ENCODE measurements at places on chromosomes 13 and 19.

- peaks cover 47% of the 10 kb centered on the region for H3K4me1 ChIP-seq
- H3K27ac ChIP-seq, result peak overlapping the region; percentile 58
- no peaks in the 10 kb centered on the region for H3K27me3 ChIP-seq
- H3K4me3 ChIP-seq, result no peak overlapping the region
- H3K36me3 ChIP-seq, result no peaks in the 10 kb centered on the region
- DNase-seq, result no peak
Observed at GRCh38 chr19:952680-953444, 27.0 kb downstream of the ARID3A start.

DNA sequence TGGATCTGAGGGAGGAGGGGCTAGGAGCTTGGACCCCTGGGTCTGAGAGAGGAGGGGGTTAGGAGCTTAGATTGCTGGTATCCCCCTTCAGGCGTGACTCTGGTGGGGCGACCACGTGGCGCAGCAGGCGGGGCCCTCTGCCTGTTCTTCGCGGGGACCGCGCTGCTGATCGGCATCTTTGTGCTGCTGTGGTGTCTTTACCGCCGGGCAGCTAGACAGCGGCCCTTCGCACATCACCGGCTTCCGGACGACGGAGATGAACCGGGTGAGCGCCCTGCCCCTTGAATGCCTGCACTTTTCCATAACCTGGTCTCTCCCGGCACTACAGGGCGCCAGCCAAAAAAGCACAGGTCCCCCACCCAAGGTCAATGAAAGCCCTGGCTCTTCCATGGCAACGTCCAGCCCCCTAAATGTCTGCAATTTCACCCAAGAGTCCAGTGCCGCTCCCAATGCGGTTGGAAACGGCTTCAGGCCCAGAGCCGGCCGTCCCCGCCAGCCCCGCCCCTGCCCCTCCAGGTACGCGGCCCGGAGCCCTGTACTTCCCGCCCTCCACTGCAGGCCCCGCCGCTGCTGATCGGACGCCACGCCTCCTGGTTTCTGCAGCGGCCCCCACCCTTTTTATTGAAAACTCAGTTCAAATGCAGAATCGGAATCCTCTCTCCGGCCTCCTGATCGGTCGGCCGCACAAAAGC lies 2.8 kb downstream of the GFY start:
- H3K4me1 ChIP-seq, result peaks cover 40% of the 10 kb centered on the region
- no peak overlapping the region for H3K27ac ChIP-seq
- no peaks in the 10 kb centered on the region for H3K36me3 ChIP-seq
- DNase-seq, result peak; percentile 80
- peaks cover 96% of the 10 kb centered on the region for H3K27me3 ChIP-seq

GRCh38 chr19:4216846-4217245 lies 12.5 kb upstream of the EBI3 start:
- no peaks in the 10 kb centered on the region for H3K36me3 ChIP-seq
- no peak for DNase-seq
- no peak overlapping the region for H3K27ac ChIP-seq
- H3K4me3 ChIP-seq, result no peak overlapping the region
- H3K27me3 ChIP-seq, result no peaks in the 10 kb centered on the region
- no peaks in the 10 kb centered on the region for H3K4me1 ChIP-seq

GRCh38 chr13:93116809-93117208 lies 109.8 kb upstream of the GPC6 start:
- H3K4me1 ChIP-seq, result no peaks in the 10 kb centered on the region
- no peaks in the 10 kb centered on the region for H3K27me3 ChIP-seq
- H3K27ac ChIP-seq, result no peak overlapping the region

GRCh38 chr13:33089311-33089710 lies 73.1 kb downstream of the KL start:
- no peak overlapping the region for H3K27ac ChIP-seq
- H3K36me3 ChIP-seq, result no peaks in the 10 kb centered on the region
- no peak for DNase-seq
- no peaks in the 10 kb centered on the region for H3K4me1 ChIP-seq

DNA sequence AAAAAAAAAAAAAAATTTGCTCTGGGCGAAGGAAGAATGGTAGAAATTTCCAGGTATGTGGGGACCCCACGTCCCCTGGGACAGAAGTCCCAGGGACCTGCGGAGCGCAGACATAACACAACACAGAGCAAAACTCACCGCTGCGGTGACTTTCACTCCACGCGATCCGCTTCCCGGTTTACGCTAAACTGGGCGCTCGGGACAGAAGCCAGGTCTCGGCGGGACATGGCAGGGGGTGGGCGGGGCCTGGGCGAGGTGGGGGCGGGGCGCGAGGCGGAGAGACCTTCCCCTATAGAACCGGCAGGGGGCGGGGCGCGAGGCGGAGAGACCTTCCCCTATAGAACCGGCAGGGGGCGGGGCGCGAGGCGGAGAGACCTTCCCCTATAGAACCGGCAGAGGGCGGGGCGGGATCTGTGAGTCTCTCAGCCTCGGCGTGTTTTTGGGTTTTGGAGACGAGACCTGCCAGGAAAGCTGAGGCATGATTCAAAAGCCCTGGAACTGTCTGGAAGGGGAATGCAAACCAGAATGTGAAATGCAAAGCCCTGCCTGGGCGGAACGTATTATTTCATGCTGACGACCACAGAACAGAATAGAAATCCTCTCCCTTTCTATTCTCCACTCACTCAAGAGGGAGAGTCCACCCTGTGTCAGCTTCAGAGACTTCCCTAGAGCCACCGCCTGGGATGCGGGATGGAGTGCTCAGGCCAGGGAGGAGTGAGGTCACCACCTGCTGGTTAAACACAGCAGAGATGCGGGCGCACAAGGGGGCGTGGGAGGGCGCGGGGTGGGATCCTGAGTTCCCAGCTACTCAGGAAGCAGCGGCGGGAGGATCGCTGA lies 20.2 kb upstream of the ERVV-1 start:
- peak; percentile 96 for DNase-seq
- H3K36me3 ChIP-seq, result no peaks in the 10 kb centered on the region
- peak overlapping the region; percentile 56 for H3K4me3 ChIP-seq
- peaks cover 15% of the 10 kb centered on the region for H3K27me3 ChIP-seq
- H3K4me1 ChIP-seq, result peaks cover 9% of the 10 kb centered on the region

DNA sequence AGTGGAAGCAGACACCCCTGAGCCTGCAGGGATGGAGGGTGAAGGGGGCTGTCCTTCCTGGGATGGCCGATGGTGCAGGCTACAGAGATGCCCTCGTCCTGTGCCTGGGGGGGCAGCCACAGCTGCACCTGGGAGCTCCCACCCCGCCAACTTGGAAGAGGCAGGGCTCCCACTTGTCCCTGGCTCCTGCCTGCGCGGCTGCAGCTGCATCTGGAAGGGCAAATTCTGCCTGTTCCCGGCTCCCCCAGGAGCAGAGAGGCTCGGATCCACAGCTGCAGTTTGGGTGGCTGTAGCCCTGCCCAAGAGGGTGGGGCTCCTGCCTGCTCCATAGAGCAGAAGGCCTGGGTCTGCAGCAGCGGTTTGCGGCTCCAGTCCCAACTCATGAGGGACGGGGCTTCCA lies 2.2 kb downstream of the CEP89 start:
- H3K36me3 ChIP-seq, result no peaks in the 10 kb centered on the region
- H3K4me1 ChIP-seq, result no peaks in the 10 kb centered on the region
- DNase-seq, result no peak
- no peak overlapping the region for H3K4me3 ChIP-seq
- H3K27me3 ChIP-seq, result no peaks in the 10 kb centered on the region
- no peak overlapping the region for H3K27ac ChIP-seq

DNA sequence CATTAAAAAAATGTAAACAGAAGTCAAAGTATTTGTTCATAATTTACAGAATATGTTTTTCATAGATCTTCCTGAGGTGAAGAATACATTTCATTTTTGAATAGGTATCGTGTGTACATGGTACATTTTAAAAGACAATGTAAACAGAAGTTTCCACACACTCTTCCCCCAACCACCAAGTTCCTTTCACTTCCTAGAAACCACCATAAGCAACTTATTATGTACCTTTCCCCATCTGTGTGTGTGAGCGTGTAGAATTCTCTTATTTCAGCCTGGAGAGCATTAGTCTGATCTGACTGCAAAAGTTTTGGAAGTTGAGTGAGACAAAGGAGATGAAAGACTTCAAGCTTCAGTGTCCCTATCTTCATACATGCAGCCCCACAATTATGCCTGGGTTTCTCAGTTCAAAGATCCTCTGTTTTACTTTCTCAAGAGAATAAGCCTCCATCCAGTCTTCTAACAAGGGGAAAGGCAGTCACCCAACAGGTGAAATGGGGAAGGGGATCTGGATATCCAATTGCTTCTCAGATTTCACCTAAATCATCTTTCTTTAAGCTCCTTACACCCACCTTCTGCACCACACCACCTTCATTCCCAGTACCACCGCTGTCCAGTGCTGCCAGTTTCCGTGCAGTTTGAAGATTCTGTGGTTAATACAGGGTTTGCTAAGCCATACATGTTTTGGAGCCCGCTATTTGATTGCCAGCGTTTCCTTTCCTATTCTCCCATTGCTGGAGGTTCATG lies 2.1 kb downstream of the TEX30 start:
- H3K4me3 ChIP-seq, result no peak overlapping the region
- DNase-seq, result no peak
- H3K36me3 ChIP-seq, result no peaks in the 10 kb centered on the region
- peaks cover 9% of the 10 kb centered on the region for H3K27me3 ChIP-seq

DNA sequence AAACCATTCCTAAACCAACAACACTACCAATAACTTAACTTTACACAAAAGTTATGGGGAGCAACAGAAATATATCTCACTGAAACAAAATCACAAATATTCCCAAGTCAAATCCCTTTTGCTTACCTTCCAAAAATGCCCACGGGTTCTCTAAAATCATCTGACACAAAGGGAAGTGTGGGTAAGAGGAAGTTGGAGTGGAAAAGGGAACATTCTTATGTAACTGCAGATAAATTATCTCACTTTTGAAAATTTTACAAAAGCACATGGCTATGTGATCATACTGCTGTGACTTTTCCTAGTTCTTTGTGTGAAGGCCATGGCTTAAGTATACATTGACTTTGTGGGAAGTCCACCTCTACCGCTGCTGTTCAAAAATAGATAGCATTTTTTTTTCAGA lies 350.5 kb downstream of the GPC6 start:
- no peak overlapping the region for H3K27ac ChIP-seq
- H3K36me3 ChIP-seq, result no peaks in the 10 kb centered on the region
- no peak for DNase-seq
